Stimulated activated CD8-positive, alpha-beta memory T cell treated with anti-CD3 and anti-CD28 coated beads, Interleukin-7, amount 100 ng/mL, for 1 hour (primary cell): ENCODE measurements at places on chromosomes 7 and 10.

DNA sequence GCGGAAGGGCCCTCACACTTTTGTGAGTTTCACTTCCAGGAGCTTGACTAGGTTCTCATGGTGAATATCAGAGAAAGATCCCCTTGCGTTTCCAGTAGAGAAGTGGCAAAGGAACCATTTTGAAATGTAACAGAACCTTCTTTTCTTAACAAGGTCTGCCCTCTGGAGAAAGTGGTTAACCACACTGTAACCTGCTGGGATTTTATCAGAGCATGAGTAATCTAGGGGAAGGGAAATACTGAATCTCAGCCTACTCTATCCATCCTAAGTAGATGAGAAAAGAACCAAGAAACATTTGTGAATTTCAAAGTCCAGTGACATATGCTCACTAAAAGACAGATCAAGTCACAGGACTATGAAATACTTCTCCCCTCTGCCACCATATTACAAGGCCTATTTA is 235.5 kb downstream of the ZEB1 start:
- no peak for DNase-seq

- DNase-seq = no peak
Measured at GRCh38 chr7:130494431-130494858, 2.6 kb downstream of the MEST start.

GRCh38 chr7:82578430-82578829 is 134.9 kb upstream of the CACNA2D1 start:
- DNase-seq = no peak

- DNase-seq = no peak
Measured at GRCh38 chr7:134308548-134308947, 8.2 kb downstream of the SLC35B4 start.

DNA sequence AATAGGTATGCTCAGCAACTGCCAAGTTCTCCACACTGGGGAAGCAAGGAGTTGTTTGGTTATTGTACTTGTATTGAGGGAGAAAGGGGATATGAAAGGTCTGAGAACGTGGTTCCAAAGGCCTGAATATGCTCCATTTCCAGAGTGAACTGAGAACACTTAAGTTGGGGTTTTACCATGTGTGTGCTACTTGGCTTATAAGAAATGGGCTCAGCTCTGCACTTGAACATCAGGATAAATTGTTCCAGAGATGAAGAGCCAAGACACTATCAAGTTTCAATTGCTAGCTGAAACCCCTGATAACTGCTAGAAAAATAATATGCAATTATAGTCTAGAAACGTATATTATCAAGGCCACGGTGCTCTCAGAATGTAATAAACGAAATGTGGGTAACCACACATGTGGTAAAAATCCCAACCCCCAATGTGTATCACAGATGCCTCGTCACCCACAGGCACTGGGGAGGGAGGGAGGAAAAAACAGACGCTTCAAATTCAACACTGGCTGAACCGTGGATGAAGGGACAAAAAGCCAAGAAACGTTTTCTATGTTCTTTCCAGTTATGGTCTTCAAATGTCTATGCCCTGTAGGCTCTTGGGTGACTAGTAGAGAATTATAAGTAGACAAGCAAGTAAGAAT is 16.3 kb downstream of the ELMO1 start:
- no peak for DNase-seq

DNA sequence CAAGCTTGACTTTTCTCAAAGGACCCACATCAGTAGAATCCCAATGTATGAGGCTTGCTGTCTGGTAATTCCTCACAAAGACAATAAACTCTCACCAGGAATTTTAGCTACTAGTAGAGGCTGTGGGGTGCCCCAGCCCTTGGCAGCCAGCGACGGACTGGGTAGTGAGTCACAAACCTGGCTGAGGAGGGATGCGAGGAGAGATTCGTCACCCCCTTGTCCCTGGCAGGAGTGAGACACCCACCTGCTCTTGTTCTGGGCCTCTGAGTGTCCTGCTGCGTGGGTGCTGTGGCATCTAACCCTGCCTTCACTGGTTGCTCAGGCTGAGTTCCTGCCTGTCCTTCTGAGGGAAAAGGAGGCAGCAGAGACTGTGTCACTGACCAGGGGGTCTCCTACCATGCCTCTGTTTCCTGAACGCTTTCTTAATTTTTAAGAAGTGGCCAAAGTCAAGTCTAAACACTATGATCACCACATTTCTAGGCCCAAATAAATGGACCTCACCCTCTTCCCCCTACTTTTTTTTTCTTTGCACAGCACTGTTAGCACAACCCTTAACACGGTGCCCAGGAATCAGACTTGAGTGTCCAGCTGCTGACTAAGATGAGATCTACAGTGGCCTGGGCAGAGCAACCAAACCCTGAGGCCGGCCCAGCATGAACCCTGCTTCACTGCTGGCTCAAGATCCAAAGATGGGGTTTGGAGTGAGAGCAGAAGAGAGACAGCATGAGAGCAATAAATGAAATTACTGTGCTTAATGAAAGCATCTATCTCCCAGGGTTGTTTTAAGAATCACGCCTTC is 146.4 kb downstream of the ANLN start:
- DNase-seq = no peak

DNA sequence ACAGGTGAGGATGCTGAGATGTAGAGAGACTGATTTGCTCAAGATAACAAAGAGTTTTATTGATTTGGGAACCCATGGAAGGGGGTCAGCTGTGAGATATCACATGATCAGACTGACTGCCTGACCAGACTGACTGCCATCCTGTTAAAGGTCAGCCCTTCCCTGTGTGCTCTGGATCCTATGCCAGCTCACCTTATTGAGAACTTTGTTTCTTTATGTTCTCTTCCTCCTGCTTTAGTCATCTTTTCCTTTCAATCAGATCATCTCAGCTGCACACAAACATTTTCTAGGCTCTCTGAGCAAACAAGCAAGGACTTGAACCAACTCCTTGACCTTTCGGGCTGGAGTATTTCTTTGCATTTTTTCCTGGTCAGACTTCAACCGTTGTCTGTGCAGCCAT is 50.0 kb upstream of the MTPN start:
- no peak for DNase-seq

DNA sequence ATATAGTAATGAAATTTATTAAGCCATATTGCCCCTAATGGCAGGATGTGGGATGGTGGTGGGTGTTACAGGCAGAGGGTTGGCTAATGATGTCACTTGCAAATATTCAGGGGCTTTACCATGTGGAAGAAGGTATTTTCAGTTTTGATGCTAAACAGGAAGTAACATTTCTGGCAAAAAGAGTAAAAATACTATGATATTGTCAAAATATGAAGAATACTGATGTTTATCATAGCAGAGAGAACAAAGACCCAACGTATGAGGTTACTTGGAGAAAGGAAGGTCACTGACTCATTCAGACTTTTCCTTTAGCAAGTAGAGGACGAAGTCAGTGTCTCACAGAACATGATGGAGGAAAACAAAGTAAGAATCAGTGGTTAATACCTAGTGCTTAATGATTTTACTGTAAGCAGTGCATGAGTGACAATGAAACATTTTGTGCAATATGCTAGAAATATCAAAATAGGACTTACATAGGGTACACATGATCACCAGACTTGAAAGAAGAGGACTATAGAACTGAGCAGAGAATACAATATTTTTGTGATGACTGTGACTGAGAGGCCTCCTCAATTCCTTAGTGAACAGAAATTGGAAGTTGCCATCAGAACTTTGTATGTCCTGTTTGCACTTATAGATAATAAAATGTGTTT is 89.7 kb upstream of the STEAP4 start:
- no peak for DNase-seq

GRCh38 chr7:33719059-33719581 is 186.2 kb upstream of the BMPER start:
- DNase-seq = no peak

DNA sequence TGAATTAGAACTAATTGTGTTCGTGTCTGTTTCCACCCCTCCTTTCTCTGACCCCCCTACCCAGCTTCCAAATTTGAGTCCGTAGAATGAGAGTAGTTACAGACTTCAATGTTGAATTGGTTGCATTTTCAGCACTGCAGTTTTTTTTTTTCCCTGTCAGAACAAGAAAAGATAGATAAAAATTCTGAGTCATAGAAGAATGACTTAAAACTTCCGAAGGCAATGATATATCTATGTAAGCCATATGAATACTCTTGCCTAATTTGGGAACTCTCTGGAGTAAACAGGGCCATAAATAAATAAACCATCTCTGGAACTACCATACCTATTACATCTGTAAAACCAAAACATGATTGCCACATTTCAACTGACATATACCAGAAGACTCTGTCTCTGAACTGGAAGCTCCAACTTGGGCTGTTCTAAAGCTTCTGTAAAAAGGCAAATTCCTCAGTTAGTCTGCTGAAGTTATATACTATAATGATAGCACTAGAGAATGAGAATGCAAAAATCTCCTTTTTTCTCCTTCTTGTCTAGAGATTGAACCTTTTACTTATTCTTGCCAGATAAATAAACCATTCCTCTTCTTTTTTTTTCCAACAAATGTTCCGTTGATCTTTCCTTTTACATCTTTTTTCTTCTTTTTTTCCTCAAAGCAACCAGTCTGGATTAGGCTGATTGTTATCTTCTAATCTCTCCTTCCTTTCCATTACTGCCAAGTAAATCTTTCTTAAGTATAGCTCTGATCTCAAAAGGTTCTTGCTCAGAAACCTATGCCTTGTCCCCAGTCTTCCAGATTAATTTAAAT is 23.5 kb downstream of the VCL start:
- DNase-seq = no peak

GRCh38 chr10:122084286-122085041 is 95.5 kb downstream of the TACC2 start:
- no peak for DNase-seq

- DNase-seq = no peak
Measured at GRCh38 chr10:44063686-44064085, 321.2 kb downstream of the CXCL12 start.

GRCh38 chr7:75872073-75872782 is 6.6 kb upstream of the RHBDD2 start:
- DNase-seq = no peak

DNA sequence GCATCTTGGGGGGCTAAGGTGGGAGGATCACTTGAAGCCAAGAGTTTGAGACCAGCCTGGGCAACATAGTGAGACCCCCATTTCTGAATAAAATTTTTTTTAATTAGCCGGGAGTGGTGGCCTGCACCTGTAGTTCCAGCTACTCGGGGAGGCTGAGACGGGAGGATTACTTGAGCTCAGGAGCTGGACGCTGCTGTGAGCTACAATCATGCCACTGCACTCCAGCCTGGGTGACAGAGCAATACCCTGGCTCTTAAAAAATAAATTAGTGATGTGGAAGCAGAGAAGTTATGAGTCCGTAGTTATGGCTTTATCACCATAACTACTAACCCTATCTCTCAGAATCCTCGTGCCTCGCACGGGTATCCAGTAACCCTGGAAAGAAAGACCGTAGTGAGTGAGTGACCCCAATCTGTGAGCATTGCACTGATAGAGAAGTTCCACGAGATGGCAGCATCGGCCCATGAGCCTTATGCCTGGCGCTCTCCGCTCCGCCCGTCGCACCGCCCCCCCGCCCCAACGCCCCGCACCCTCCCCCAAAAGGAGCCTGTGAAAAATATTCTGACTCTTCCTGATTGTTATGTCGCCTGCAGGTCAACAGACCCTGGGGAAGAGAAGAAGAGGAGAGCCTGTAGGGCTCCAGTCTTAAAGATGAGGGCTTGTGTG is 4.9 kb upstream of the SLC29A3 start:
- DNase-seq = no peak

GRCh38 chr7:48249166-48249565 is 77.9 kb downstream of the ABCA13 start:
- no peak for DNase-seq

GRCh38 chr7:98211221-98211675 is at the start of gene BHLHA15:
Gene BHLHA15 (plus strand): TSS chr7:98211439. CDS start chr7:98212310, 871 bp downstream.
- no peak for DNase-seq

DNA sequence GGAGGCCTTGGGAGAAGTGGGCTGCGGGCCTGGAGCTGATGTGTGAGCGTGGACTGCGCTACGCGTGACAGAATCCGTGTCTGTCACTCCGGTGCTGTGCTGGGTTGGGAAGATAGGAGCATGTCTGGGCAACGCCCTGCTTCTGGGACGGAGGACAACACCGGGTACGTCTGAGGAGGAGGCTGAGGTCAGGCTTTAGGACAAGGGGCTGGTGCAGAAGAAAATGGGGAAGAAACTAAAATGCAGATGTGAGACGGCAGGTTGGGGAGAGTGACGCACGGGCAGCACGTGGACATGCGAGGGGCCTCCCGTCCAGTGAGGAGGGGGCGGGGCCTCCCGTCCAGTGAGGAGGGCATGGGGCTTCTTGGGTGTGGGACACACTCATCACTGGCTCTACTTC is 207.4 kb downstream of the DNAJB6 start:
- DNase-seq = no peak

DNA sequence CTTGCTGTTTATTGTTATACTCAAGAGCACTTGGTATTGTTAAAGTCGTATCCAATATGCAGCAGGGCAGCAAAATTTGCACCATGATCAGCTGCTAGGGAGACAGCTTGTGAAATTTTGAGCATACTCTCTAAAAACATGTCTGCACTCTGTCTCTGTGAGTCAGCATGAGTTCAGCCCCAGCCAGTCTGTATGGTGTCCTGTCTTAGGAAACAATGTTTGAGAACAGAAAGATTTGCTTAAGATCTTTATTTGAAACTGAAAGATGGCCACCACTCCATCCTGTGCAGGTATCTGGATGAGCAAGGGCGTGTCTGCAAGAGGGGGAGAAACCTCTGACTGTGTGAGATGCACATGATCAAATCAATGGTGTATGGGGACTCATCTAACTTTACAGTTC is 97.1 kb downstream of the GNAI1 start:
- DNase-seq = no peak

DNA sequence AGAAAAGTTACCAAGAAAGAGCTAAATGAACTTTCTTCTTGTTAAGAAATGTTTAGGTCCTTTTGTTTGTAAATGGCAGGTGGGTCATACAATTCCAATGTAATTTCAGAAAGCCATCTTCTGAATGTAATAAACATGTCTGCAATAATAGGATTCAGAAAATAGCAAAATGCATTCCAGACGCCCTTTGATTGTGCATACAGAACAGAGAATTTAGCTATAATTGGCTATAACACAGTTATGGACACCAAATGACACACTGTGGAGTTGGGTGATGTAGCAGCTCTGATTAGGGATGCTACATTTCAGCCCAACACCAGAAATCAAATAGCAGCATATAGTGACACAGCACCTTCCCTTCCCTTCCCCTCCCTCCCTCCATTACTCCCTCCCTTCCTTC is 240.8 kb downstream of the SNX10 start:
- DNase-seq = no peak

DNA sequence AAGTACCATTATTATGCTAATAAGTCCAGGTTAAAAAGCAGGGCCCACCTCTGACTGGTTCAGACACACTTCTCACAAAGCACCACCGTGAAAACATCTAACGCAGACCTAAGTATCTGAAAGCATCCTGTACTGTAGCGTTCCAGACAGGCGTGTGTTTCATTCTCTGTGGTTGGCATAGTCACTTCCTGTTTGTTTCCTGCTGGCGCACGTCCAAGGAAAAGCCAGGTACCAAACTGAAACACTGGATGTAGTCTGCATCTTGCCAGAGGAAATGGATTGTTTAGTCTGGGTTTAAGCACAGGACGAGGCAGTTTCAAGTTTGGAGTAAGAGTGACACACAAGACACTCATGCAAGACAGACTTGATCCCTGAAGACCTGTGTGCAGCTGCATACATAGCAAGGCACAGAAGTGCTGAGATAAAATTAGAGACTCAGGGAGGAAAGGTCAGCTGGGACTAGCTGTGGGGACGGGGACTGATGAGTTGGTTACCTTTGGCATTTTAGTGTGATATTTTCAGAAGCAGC is 23.3 kb downstream of the BPGM start:
- peak; percentile 49 for DNase-seq

GRCh38 chr7:77290425-77290824 is 90.8 kb upstream of the FGL2 start:
- DNase-seq = no peak

- DNase-seq = no peak
Measured at GRCh38 chr10:36675458-36675880, 449.9 kb upstream of the ANKRD30A start.

- no peak for DNase-seq
Measured at GRCh38 chr10:43110338-43111071, 27.7 kb upstream of the CSGALNACT2 start.
